ENCODE measurements at places on chromosomes 6 and 20.

GRCh38 chr6:2020909-2021308, 224.5 kb downstream of the GMDS start:
- DNase-seq, result no peak

GRCh38 chr6:145736661-145737144, 1.4 kb upstream of the EPM2A start:
- no peak for DNase-seq

DNA sequence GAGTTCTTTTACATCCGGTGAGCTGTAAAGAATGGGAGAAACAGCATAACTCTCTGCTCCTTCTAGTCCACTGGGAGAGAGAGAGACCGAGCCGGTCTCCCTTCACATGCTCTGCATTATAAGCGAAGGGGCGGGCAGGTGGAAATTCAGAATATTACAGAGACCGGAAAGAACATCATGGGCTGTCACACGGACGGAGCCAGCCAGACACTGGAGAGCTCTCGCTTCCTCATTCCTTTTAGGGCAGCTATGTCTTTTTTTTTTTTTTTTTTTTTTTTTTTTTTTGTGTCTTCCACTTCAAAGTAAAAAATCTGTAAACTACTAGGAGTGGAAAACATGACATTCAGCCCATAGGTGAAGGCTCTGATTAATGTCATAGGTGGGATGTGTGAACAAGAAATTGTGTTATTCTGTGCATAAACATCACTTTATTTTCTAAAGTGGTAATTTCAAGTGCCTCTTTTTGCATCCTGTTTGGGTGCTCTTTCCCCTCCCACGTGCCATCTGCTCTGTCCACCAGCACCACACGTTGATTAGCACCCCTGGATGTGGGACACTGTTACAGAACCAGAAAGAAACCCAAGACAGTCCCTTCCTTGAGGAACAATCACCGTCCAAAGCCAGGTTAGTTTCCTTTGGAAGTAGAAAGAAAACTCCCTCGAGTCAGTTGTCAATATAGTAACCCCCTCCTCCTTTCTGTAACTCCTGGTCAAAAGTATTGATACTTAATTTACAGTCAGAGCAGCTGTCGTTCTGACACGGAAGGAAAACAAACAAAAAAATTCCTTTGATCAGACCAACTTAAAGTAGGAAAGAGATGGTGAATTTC, at the start of gene TAGAP:
TSS of gene TAGAP (minus strand) at position 93 of the 829 bp plus-strand sequence. CDS start 845 bp downstream, outside the sequence.
- DNase-seq, result peak; percentile 94

GRCh38 chr20:1811621-1812498, 83.3 kb upstream of the SIRPA start:
- no peak for DNase-seq

- no peak for DNase-seq
Observed at GRCh38 chr20:57788936-57789613, 79.3 kb upstream of the PMEPA1 start.

GRCh38 chr6:111354758-111355555, 128.1 kb downstream of the REV3L start:
- peak; percentile 64 for DNase-seq

GRCh38 chr6:159109391-159109790, 59.8 kb upstream of the FNDC1 start:
- peak; percentile 41 for DNase-seq

- peak; percentile 40 for DNase-seq
Observed at GRCh38 chr6:143940011-143940597, 68.0 kb downstream of the PLAGL1 start.

DNA sequence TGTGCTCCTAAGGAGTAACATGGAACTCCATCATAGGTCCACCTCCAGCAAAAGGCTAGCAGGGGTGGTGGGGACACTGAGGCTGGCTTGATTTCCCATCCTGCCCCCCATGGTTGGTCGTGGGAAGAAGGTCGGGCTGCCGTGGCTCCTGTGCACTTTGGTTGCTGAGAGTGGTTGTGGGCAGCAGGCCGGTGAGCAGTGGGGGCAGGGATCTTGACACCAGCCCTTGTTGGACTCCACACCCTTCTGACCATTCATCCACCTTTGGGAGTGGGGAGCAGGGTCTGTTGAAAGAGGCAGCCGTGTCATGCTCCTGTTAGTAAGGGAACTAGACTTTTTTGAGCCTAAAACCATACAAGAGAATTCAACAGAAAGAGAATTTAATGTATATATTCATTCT, 175.2 kb downstream of the ARID1B start:
- DNase-seq, result no peak

DNA sequence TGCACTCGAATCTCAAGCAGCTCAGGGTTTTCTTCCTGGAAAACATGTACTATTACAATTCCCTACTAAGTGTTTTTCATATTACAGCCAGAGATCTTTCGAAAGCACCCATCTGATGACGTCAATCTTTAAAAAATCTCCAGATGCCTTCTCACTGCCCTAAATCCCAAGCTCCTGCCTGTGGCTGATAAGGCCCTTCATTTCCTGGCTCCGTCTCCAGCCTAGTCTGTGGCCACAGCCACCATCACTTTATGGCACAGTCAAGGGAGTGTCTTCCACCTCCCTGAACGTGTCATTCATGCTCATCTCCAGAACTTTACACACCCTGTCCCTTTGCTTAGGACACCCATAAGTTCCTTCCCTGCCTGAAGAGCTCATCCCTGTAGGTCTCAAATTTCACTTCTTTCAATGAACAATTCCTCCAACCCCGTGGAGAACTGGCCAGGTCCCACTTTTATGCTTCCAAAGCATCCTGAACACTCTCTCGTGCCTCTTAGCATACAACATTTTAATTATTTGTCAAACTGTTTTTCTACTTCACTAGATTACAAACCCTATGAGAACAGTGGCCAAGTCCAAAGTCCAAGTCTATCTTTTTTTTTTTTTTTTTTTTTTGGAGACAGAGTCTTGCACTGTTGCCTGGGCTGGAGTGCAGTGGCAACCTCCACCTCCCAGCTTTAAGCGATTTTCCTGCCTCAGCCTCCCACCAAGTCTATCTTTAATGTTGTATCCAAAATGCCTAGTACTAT, 106.1 kb upstream of the AGPAT4 start:
- no peak for DNase-seq

- DNase-seq, result peak; percentile 74
Observed at GRCh38 chr6:10603219-10603618, 82.1 kb downstream of the GCNT2 start.

- DNase-seq, result no peak
Observed at GRCh38 chr20:50895111-50895830, 36.0 kb downstream of the ADNP start.

DNA sequence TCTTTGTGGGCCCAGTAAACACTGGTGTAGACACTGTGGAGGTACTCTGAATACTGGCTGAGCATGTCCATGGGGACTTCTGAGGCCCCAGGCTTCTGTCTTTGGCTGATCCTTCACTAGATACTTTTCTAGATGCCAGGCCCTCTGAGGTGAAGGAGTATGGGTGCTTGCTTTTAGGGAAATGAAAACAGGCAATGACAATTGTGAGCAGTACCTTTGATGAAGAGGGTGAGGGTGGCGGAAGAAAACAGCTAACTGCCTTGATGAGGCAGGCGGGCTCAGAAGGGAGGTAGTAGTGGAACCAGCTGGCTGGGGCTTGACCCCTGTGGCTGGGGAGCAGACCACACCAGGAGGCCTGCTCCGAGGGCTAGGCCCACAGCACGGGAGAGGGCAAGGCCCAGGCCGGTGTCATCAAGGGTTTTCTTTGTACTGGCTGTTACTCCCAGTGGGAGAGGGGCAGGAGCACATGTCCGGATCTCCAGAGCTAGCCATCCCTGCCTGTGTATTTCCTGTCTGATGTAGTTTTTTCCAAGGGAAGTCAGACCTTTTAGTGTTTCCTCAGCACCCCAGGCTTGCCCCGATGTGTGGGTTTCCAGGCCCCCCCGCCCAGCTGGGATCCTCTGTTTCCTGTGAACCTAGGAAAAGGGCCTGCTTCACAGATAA, 3.9 kb downstream of the PLCG1 start:
- no peak for DNase-seq

DNA sequence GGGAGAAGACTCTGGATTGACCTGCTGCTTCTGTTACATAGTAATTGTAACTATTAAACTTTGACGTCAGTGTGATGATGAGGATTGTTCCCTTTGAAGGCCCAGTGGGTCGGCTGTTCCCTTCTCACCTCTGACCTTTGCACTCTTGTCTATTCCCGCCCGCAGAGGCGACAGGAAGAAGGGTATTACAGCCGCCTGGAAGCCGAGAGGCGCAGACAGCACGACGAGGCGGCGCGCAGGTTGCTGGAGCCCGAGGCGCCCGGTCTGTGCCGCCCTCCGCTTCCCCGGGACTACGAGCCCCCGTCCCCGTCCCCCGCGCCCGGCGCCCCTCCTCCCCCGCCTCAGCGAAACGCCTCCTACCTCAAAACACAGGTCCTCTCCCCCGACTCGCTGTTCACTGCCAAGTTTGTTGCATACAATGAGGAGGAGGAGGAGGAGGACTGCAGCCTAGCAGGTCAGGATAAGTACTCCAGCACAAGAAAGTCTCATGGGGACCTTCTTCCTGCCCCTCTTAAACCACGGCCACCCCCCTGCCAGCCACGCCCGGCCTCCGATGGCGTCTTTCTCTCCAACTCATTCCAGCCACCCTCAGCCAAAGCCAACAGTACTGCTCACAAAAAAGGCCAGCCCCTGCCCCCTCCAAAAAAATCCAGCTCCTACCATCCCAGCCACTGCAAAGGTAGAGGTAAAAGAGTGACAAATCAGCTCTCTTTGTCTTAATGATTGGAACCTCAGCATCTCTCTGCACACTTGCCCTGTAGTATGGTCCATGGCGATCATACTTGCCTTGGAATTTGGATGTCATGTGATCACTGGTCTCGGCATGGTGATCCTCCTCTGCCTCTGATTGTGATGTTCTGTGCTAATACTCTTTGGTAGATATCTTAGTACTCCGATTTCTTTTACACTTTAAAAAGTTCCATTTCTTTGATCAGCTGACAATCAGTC, 31.6 kb upstream of the KIF25 start:
- no peak for DNase-seq

- DNase-seq, result no peak
Observed at GRCh38 chr6:33950472-33950881, 146.7 kb upstream of the MLN start.

DNA sequence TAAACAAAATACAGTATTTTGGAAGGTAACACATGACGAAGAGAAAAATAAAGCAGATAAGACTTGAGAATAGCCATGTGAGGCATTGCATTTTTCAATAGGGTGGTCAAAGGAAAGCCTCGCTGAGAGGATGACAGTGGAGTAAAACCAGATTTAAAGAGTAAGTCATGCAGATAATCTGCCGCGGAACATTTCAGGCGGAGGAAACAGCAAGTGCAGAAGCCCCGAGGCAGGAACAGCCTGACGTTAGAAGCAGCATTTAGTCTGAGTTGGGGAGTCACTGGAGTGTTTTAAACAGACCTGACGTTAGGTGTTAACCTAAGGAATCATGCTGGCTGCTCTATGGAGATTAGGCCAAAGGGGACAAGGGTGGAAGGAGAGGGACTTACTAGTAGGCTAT, 65.0 kb upstream of the VSTM2L start:
- no peak for DNase-seq

- no peak for DNase-seq
Observed at GRCh38 chr20:17281478-17281877, 54.6 kb downstream of the PCSK2 start.

GRCh38 chr20:62052336-62052841, 13.3 kb downstream of the TAF4 start:
- no peak for DNase-seq

GRCh38 chr6:89527634-89528033, 94.7 kb downstream of the ANKRD6 start:
- no peak for DNase-seq

DNA sequence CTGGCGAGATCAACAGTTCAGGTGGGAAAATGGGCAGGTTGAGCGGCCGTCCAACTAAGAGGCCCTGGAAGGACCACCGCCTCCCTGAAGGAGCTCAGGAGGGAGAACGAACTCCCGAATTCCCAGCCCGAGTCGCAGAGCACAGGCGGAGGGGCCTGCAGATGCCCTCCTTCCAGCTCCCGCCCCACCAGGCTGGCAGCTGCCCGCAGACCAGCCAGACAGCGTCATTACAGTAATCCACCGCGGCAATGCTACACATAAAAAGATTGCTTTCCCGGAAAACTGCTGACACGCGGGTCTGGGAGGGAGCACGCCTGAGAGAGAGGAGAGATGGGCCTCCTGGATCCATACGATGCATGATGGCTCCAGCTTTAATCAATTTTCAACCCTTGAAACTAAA, 30.5 kb upstream of the SLCO4A1 start:
- DNase-seq, result no peak

DNA sequence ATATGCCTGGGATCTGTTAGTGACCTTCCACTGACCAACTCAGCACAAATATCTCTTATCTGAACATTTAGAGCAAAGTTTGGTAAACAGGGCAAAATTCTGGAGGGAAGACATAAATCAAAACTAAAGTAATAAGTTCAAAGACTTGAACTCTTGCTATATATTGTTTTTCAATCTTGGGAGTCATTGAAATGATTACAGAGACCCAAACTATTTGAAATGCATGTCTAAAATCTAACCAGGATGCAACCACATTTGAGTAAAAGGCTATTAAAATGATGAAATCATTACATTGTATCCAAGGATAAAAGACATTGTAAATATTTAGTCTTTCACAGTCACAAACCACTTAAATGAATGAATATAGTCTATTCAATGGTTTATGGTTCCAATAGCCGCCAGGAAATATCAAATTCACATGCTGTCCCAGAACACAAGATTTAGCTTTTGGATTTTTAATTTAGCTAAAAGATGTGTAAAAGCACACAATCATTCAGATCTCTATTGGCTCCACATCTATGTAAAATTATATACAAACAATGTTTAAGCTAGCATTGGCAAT, 256.6 kb upstream of the EPHA7 start:
- no peak for DNase-seq

GRCh38 chr6:3531481-3531880, 74.6 kb upstream of the SLC22A23 start:
- DNase-seq, result no peak

GRCh38 chr6:73028893-73029450, 196.3 kb downstream of the KHDC1L start:
- DNase-seq, result no peak

DNA sequence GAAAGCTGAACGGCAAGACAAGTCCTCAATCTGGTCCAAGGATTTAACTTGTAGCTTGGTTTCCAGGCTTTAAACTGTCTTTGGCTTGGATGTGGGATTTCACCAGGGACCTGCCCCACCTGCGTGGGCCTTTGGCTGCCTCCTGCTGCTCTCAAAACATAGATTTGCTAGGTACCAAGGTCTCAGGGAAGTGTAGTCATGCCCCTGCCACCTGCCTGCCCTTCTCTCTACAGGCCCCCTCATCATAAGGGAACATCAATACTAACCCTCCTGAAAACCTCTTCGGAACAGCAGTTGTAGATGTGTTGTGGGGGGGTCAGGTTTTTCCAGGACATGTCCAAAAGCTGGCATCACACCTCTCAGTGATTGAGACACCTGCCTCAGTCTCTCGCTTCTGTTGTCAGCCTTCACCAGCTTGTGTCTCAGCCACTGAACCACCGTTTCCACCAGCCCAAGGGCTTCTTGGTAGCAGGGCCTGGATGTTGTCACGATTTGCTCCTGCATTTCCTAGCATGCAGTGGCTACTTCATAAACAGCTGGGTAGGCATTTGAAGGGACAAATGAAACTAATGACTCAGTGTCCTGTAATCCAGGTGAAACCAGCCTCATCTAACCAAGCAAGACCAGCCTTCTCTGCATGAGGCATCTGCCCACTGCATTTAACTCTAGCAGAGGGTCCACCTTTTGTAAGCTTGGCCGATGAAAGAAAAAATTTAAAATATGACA, 141.6 kb upstream of the THBS2 start:
- DNase-seq, result no peak

All from suppressor macrophage treated with lipopolysaccharide for 1 hour (primary cell).